ENCODE measurements at places on chromosomes 12 and 14.

- no peak for DNase-seq
Measured at GRCh38 chr12:58202933-58203718, 261.8 kb downstream of the ATP23 start.

DNA sequence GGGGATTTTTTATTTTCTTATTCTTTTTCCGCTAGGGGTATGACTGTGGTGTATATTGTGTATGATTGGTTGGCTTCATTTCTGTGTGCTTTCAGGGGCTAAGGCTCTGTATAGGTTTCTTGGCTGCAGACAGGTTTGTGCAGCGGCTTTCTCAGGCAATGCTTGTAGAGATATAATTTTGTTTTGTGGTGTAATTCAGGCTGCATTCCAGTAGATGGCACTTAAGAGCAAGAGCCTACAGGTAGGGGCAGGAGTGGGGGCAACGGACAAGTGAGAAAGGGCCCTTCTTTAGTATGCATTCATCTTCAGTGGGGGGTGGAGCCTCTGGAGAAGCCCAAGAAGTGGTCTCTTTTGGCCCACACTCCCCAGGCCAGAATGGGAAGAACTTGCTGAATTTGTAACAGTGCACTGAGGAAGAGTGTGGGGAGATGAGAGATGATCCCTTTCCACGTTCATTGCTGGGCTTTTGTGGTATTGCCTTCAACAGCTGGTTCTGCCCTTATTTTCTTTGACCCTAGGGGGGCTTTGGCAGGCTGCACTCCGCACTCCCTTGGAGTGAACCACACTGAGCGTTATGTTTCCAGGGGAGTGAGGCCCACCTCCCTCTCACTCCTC lies 78.6 kb downstream of the IFNG-AS1 start:
- no peak for DNase-seq

DNA sequence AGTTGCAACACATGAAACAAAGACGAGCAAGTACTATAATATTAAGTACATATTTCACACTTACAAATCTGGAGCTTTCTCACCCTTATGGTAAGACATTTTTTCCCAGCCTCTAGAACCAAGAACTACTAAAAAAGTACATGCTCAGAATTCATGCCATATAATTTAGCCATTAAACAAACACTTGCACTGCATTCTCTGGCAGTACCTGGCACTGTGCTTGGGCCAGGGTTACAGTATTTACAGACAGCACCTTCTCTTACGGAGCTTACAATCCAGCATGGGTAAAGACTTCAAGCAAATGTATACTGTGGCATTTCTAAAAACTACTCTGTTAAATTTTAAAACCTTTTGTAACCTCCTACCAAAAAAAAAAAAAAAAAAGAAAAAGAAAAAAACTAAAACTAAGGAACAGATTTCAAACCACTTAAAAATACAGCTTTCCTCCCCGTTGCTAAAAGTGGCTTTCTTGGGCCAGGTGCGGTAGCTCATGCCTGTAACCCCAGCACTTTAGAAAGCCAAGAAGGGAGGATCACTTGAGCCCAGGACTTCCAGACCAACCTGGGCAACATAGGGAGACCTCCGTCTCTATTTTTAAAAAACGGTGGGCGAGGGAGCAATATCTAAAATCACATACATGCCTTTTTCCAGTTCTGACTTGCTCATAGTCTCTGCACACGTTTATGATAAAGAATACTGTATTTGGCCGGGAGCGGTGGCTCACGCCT lies 956 bp downstream of the GNPTAB start:
- DNase-seq: no peak

GRCh38 chr14:20969336-20969735 lies 14.0 kb downstream of the RNASE2 start:
- peak; percentile 66 for DNase-seq

DNA sequence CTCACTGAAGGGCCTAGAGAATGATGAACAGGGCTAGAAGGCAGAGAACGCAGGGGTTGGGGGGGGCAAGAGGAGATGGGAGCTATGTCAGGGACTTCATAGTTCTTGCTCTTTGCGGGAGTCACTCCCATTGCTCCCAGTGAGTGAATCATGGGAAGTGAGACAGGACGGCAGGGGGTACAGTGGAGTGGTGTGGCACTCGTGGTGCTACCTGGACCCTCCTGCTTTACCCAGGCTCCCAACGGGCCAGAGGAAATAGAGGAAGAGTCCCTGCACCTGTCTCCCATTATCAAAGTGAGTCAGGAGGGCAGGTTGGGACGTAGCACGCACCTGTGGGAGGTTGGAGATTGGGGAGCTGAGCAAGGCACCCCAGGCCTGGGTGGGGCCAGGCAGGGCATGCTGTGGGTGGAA lies 1.3 kb upstream of the KRT8 start:
- DNase-seq: peak; percentile 77

- DNase-seq: no peak
Measured at GRCh38 chr12:94997061-94997460, 6.4 kb downstream of the NDUFA12 start.

DNA sequence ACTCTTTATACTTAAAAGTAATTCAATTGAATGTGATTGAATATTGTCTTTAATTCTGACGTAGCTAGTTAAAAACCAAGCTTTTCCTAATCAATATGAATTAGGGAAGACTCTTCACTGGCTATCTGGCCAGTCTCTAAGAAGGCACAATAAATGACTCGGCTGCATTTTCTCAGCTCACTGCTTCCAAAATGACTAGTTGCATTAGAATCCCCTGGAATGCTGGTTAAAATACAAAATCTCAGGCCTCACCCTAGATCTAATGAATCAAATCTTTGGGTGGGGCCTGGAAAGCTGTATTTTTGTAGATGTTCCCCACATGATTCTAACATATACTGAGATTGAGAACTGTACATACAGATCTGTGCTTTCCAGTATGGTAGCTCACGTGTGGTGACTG lies 242.1 kb downstream of the CHST11 start:
- DNase-seq: no peak

GRCh38 chr12:14910090-14910915 lies 24.6 kb upstream of the MGP start:
- DNase-seq: peak; percentile 38

GRCh38 chr12:102602521-102602920 lies 122.2 kb upstream of the IGF1 start:
- no peak for DNase-seq

DNA sequence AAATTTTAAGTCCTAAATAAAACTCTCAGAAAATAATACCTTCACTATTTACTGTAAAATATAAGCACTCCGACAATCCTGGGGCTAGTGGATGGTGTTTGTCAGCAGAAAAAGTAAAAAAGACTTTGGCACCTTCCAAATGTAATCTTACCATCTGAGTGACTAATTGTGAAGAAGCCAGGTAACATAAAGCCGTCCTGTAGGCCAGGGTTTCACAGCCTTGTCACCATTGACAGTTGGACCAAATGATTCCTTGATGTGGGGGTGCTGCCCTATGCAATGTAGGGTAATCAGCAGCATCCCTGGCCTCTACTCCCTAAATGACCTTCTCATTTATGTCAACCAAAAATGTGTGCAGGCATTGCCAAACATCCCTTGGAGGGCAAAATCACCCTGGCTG lies 87.2 kb downstream of the CAPZA3 start:
- no peak for DNase-seq

- DNase-seq: no peak
Measured at GRCh38 chr12:56020423-56021184, at the start of gene IKZF4. Gene IKZF4, plus strand, starts transcription at chr12:56021043. Its CDS starts 451 bp downstream, at chr12:56021494.

- no peak for DNase-seq
Measured at GRCh38 chr14:93012951-93013719, 90.2 kb downstream of the CHGA start.

- no peak for DNase-seq
Measured at GRCh38 chr12:84455598-84455997, 457.0 kb downstream of the SLC6A15 start.

- DNase-seq: no peak
Measured at GRCh38 chr14:86404425-86404824, 874.5 kb downstream of the FLRT2 start.

GRCh38 chr12:30909349-30910037 lies 17.1 kb upstream of the TSPAN11 start:
- DNase-seq: no peak

Data from keratinocyte (primary cell).